ENCODE measurements at places on chromosomes 4 and X.

- DNase-seq, result no peak
Measured at GRCh38 chrX:1577845-1578244, 13.6 kb upstream of the AKAP17A start.

- no peak for DNase-seq
Measured at GRCh38 chrX:11619441-11619840, 46.3 kb downstream of the ARHGAP6 start.

DNA sequence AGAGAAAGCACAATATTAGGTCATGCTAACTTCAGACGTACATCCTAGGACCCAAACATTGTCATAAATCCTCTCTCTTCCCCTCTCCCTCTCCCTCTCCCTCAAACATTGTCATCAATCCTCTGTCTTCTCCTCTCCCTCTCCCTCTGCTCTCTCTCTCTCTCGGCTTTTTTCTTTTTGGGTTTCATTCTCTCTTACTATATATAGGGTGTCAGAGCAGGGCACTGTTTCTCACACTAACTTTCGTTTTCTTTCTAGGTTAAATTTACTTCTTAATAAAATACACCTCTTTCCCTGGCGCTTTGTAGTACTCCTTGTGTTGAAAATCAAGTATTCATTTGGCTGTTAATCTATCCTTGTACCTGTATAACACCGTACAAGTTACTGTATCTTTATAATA, 37.0 kb upstream of the HERC5 start:
- no peak for DNase-seq

GRCh38 chr4:65825116-65825753, 154.9 kb upstream of the EPHA5 start:
- no peak for DNase-seq

- DNase-seq, result no peak
Measured at GRCh38 chr4:183857040-183857439, 48.1 kb upstream of the STOX2 start.

DNA sequence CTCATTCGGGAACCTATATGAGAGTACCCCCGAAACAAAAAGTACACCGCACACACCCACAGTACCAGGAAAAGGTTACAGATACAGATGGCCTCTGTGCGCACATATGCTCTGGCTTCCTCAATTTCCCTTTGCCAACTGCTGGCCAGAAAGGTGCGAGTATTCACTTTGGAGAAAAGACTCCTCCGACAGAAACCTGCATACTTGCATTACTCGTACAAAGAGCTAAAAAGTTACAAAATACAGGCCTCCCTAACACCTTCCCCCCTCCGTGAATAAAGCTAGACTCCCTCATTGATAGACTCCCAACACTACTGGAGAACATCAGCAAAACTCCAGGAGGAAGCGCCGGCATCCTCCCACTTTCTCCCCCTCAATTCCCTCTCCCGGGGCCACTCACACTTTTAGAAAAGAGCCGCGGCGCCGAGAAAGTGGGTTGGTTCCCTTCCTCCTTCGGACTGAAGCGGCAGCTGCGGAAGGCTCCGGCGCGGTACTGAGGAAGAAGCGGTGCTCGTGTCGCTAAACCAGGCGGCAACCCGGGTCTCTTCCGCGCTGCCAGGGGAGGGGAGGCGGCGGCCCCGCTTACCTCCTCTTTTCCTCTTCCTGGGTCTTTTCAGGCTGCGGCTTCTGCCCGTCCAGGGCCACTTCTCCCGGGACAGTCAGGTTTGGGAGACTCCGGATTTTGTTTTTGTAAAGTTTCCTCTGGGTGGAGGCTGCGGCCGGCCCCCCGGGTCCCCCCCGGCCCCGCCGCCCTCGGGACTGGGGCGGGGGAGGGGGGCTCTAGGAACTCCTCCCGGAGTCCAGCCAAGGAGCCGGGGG, 1.1 kb downstream of the FBXW7 start:
- DNase-seq, result peak; percentile 28

- no peak for DNase-seq
Measured at GRCh38 chr4:108488865-108489264, 131.5 kb upstream of the RPL34 start.

- no peak for DNase-seq
Measured at GRCh38 chr4:169225812-169226211, 44.9 kb downstream of the SH3RF1 start.

DNA sequence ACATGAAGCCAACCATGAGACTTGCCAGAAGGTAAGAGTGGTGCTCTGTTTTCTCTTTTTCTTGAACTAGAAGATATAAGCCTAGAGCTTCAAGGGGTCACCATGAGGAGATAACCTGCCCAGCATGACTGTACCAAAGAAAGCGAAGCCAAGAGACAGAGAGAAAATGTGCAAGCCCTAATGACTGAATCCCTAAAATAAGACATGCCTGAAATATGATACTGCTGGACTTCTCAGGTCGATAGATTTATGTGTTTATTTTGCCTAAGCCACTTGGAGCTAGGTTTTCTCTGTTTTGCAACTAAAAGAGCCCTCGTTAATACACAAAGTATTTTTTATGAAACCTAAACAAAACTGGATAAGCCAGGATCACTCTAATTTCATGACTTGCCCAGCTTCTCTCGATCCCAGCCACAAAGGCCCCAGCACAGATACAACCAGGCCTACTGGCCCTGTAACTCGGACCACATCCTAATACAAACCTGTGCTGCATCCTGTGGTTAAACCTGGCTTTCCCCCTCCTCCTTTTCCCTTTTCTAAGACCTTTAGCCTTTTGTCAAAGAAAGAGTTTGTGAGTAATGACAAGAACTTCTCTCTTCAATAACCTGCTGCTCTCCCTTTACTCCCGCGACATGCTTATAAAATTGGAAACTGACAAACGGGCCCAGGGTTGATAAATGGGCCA, 185.8 kb downstream of the APBB2 start:
- DNase-seq, result no peak

- no peak for DNase-seq
Measured at GRCh38 chr4:159360549-159360948, 257.7 kb downstream of the RAPGEF2 start.

DNA sequence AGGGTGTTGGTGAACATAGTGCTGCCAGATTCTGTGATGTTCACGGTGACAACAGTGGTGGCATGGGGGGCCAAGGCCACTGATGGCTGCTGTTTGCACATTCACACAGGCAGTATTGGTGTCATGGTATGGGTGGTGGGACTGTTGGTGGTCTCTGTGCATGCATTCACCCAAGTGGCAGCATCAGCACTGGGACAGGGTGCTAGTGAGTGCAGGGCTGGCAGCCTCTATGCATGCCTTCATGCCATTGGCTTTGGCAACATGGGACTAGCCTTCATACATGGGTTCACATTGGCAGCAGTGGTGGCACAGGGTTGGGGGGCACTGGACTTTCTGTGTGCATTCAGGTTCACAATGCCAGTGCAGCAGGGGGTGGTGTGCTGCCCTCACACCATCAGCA, 489.7 kb upstream of the FGF16 start:
- no peak for DNase-seq

DNA sequence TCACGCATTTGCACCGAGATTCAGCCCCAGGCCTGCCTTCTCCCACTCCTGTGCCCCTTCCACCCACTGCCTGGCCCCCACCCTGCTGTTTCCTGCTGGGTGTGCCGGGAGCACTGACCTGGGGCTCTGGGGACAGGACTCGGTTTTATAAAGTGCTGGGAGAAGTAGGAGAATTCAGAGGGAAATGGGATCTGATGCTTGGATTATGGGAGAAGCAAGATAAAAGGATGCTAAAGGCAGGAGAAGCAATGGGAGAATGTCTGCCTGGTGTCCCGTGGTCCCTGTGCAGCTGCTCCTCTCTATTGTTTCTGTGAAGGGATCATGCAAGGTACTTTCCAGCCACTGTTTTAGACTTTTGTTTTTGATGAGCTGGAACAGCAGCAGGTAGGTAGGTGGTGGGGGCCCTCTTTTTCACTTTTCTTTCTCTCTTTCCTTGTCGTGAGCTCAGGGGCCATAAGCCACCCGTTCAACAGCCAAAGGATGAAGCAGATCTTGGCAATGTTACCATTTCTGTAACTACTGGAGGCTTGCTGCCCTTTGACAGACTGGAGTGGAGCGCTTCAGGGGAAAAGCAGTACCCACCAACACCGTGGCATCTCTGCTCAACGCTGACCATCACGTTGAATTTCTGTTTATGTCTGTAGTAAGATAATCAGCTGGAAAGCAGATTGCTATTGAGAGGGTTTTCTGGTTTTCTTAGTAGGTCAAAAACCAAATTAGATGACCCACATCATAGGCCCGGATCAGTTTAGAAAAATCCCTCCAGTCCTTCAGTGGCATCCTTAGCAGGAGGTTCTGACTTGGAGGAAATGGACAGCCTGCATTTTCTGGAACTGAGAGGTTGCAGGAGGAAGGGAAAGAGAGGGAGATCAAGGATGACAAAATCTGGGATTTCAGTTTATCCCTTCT, 63.8 kb upstream of the ENPP6 start:
- no peak for DNase-seq

- DNase-seq, result no peak
Measured at GRCh38 chr4:161172396-161173026, 991.3 kb downstream of the FSTL5 start.

DNA sequence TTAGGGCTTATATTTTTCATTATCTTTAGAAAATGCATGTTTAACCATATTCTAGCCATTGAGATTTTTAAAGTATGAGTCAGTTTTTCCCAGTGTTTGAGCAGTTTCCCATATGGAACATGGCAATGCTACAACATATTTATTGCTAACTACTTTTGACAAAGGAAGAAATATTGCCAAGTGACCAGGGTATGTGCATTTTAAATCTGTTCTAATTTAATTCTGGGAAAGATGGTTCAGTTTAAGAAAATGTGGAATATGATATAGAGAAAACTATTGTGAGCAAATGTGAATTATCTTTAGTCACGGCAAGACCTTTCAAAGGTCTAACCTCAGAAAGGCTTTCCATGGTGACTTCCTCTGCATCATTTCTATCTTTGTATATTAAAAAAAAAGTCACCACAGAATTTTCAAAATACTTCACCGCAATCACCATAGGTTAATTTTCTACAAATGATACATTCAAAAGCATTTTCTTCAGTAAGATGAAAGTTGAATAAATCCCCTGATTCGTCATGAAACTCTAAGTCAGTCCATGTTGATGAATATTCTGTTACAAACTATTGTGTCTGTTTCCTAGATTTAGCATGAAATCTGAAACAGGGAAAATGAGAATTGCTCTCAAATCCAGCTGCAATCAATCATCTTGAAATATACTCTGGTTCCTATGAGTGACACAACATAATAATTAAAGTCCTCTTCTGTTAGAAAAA, 2349.0 kb upstream of the TENM3 start:
- no peak for DNase-seq

All from stimulated activated naive B cell treated with anti-CD40 and anti-IgM and Interleukin-4, amounts not matched to agents 10 μg/mL and 1 μg/mL and 100 μg/mL, for 72 hours (primary cell).